Activated CD4-positive, alpha-beta T cell treated with anti-CD3 and anti-CD28 coated beads, Interleukin-2, amount 10 ng/mL, durations not matched to agents 24 days and 14 days (primary cell): ENCODE measurements at places on chromosomes 7 and 10. TPM values are rescaled to one million over a fixed set of nuclear protein-coding genes. Genes with fewer than 3 reads are reported as not detected.
A peak's percentile ranks its signal among the peaks of the same experiment; 100 is the strongest.

DNA sequence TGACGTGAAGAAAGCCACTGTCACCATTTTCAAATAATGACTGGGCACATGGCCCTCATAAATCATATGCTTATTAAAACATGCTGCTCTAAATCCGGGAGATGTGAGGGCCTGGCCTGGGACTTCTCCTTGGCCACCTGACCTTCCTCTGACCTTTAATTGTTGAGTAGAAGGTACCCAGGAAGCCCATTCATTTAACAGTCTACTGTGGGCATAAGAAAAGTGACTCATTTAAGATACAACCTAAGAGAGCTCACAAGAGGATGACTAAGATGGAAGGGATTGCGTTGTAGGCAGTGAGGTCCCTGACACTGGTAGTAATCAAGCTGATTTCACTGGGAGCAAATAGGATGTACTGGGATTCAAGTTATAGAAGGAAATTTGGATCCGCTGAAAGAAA lies 203.4 kb upstream of the GPR26 start:
- no peak for DNase-seq
- H3K4me3 ChIP-seq: no peak overlapping the region
- H3K27me3 ChIP-seq: no peaks in the 10 kb centered on the region
- H3K27ac ChIP-seq: no peak overlapping the region

The KLHDC10 gene
- 14.4 and 16.8 TPM in 2 replicates for total RNA-seq

DNA sequence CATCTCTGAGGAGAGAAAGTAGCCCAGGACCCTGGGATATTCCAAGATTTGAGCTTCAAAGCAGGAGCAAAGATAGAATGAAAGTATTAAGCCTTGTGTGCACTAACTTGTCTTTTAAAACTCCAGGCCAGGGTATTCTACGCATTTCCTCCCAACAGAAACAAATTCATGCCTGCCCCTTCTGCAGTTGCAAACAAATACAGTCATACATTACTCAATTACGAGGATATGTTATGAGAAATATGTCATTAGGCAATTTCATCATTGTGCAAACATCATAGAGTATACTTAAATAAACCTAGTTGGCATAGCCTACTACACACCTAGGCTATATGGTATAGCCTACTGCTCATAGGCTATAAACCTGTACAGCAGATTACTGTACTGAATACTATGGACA lies 154.5 kb upstream of the KIAA1217 start:
- no peak for DNase-seq
- H3K4me3 ChIP-seq: no peak overlapping the region
- H3K36me3 ChIP-seq: no peaks in the 10 kb centered on the region
- H3K27ac ChIP-seq: no peak overlapping the region
- H3K27me3 ChIP-seq: no peaks in the 10 kb centered on the region

DNA sequence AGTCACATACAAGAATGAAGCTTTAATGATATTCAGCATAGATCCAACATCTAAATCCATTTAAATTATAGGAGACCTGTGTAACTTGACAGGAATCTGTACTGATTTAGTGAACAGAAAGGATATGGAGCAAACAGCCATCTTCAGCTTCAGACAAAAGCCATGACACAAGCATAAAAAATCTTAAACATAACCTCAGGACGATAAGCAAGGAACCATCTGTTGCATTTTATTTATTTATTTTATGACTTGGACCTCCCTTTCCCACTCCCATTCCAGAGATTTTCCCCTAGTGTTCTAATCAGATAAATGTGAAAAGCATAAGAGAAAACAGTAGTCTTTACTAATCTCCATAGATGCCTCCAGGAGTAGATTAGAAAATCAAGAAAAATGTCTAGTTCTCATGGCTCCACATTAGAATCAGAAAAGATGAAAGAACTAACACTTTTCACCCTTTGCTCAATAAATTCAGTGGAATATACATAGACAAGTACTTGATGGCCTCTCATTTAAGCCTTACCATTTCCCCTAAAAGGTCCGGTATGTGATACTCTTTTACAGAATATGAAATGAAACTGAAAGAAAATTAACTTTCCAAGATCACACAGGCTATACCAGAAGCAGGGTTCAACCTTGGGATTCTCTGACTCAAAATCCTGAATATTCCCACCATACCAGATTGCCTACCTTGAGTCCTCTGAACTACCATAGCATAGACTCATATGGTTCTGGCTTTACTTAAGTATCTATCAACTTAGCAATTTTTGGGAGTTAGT lies 15.2 kb downstream of the CACNA2D1 start:
- no peak for DNase-seq
- no peaks in the 10 kb centered on the region for H3K27me3 ChIP-seq
- H3K36me3 ChIP-seq: no peaks in the 10 kb centered on the region
- H3K4me1 ChIP-seq: peaks cover 1% of the 10 kb centered on the region

The ABCB1 gene
- total RNA-seq: 1.4 and 2.2 TPM in 2 replicates

- H3K27ac ChIP-seq: no peak overlapping the region
- no peak overlapping the region for H3K4me3 ChIP-seq
- peaks cover 1% of the 10 kb centered on the region for H3K4me1 ChIP-seq
- H3K27me3 ChIP-seq: no peaks in the 10 kb centered on the region
- no peaks in the 10 kb centered on the region for H3K36me3 ChIP-seq
Measured at GRCh38 chr10:42983591-42983990, 93.3 kb upstream of the RET start.

The CTTNBP2 gene
- not detected in 2 replicates for total RNA-seq

The PLPP4 gene
- total RNA-seq: not detected in 2 replicates

GRCh38 chr10:11018855-11019631 lies 1.4 kb downstream of the CELF2 start:
- H3K27me3 ChIP-seq: peaks cover 76% of the 10 kb centered on the region
- peak overlapping the region; percentile 27 for H3K27ac ChIP-seq
- no peak for DNase-seq
- H3K36me3 ChIP-seq: no peaks in the 10 kb centered on the region
- H3K4me3 ChIP-seq: peak overlapping the region; percentile 74

DNA sequence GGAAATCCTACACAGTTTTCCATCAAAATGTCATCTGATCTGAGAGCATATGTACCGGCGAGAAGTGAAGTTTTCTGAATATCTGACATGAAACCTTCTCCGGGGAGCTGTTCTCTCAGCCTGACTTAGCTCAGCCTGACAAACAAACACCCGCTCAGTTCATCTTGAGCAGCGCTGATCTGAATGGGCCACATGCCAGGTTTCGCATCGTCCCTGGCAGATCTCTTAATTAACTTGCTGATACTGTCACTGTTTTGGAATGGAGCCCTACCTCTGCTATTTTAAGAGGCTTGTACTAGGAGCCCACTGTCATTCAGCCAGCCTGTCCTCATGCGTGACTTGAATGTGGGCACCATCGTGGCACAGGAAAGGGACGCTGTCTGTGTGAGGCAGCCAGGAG lies 109.2 kb downstream of the STRA8 start:
- no peaks in the 10 kb centered on the region for H3K4me1 ChIP-seq
- peaks cover 2% of the 10 kb centered on the region for H3K27me3 ChIP-seq
- no peak for DNase-seq
- no peak overlapping the region for H3K27ac ChIP-seq
- no peak overlapping the region for H3K4me3 ChIP-seq
